ENCODE measurements at places on chromosomes 3 and 15. TPM values are rescaled to one million over a fixed set of nuclear protein-coding genes. Genes with fewer than 3 reads are reported as not detected.

FAM219B gene
- 26.5 TPM for polyA plus RNA-seq

GRCh38 chr3:9951962-9952805, at the start of gene PRRT3:
Gene PRRT3, minus strand, starts transcription at chr3:9952408. Its CDS starts 2,293 bp downstream, at chr3:9950115.
- peak; percentile 69 for DNase-seq

PRR23C gene
- not detected for polyA plus RNA-seq

DNA sequence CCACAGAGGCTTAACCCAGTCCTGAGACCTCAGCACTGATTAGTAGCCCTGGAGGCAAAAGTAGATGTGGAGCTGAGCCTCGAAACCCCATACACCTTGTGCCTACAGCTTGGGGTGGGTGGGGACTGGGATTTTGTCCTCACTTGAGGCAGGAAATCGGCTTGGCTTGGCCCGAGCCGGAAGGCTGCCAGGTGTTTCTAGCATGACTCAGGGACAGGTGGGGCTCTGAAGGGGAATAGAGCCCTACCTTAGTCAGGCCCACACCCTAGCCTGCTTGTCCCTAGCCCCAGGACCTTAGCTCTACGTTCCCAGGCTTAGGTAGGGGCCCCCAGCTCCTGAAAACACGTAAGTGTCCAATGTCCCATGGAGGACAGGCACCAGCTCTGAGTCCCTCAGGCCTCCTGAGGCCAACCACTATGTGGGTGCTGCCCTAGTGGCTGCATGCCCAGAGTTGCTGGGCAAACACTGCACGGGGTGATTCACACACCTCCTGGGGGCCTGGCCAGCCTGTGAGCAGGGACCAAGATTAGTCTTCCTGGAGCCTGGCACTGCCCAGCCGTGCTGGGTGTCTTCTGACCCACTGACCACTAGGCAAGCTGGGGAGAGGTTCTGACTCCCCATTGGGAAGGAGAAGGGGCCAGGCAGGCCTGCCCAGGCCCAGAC, 3.1 kb downstream of the MST1R start:
- peak; percentile 71 for DNase-seq

ZFYVE19 gene
- polyA plus RNA-seq: 16.9 TPM

- peak; percentile 86 for DNase-seq
Observed at GRCh38 chr3:127325629-127325961, 37.7 kb upstream of the PRR20G start.

- no peak for DNase-seq
Observed at GRCh38 chr3:171646357-171647133, 163.7 kb downstream of the PLD1 start.

DNA sequence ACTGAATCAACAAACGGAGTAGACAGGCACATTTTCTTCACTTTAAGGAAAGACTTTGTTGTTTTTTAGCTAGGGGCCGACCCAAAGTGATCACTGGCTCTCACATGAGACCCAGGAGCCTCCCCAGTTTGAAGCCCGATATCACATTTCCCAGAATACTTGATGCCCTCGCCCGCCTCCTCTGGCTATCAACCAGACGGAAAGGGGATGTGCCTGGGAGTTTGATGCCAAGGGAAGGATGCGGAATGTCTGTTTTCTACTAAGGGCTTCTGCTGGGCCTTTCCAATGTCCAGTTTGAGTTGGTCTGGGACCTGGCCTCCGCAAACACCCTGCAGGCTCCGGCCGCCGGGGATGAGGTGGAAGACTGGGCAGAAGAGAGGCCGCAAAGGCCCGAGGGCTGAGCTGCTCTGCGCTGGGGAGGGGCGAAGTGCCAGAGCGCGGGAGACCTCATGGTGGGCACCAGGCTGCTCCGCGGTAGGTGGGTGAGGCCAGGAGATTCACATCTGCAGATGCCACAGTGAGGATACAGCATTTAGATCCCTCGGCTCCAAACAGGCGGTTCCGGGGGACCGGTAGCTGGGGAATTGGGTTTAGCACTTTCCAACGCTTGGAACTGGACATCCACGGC, 491 bp upstream of the ZNF774 start:
- no peak for DNase-seq

DNA sequence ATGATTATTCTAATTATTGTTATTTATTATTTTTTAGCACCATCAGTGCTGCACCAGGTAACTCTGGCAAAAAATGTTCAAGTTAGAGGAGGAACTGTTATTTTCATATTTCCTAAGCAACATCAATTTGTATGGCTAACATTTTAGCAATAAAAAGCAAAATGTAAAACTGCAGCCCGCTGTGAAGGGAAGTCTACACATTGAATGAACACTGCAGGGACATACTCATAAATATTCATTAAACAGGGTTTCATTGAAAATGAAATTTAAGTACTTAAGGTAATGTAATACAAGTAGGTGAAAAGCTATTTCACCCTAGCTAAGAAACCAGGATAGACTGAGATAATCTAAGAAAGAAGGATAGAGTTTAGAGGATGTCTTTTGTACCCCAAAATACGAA, 532.7 kb downstream of the NLGN1 start:
- DNase-seq: no peak

DNA sequence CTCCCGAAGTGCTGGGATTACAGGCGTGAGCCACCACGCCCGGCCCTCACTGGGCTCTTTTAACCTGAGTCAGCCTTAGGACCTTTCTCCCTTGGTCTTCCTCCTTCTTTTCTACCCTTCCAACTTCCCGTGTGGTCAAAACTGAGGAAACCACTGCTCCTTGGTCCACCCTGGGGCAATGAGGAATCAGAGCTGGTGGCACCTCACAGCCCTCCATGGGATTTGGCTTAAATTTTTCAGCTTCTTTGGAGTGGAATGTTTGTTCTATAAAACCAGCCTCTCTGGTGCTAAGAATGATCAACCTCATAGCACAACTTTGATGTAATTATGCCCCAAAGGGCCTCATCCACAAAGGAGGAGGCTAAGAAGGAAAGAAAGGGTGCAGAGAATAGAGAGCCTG, 76.6 kb upstream of the CFAP20DC start:
- no peak for DNase-seq

- no peak for DNase-seq
Observed at GRCh38 chr3:182824957-182825356, 31.7 kb downstream of the ATP11B start.
